ENCODE measurements at places on chromosomes 12 and 14. TPM values are rescaled to one million over a fixed set of nuclear protein-coding genes. Genes with fewer than 3 reads are reported as not detected.

DNA sequence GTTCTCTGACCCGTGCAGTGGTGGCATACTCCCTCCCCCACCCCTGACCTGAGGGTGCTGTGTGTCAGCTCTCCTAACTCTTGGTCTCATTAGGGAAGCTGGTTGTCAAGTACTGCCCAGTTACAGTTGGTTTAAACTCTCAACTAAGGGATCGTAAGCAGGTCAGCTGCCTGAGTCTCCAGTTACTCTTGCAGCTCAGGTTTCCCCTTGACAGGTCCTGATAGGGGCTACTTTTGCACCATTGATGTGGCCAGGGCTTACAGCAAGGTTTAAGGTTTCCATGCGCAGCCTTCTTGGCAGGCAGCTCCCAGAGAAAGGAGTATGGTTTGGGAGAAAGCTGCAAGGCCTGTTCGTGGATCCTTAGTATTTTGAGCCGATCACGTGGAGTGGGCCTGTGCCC, 74.5 kb downstream of the ETV6 start:
- H3K27ac ChIP-seq = peak overlapping the region; percentile 71
- no peaks in the 10 kb centered on the region for H3K36me3 ChIP-seq
- no peaks in the 10 kb centered on the region for H3K27me3 ChIP-seq
- no peak for DNase-seq
- H3K4me1 ChIP-seq = peaks cover 78% of the 10 kb centered on the region
- H3K4me3 ChIP-seq = no peak overlapping the region

DNA sequence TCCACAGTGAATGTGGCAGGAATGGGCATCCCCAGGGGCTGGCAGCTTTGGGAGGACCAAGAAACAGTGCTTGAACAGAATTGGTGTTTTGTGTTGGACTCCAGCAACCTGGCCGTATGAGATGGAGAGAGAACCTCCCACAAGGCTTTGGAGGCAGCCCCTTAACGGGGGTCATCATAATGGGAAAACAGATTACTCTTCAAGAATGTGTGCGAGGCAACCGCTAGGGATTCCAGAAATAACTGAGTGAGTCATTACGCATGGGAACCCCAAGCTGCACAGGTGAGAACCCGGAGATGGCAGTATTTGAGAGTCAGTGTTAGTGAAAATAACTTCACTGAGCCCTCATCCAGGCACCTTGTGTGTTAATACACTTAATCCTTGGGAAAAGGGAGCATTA, 567.8 kb upstream of the TBX3 start:
- no peaks in the 10 kb centered on the region for H3K27me3 ChIP-seq
- DNase-seq = no peak

DNA sequence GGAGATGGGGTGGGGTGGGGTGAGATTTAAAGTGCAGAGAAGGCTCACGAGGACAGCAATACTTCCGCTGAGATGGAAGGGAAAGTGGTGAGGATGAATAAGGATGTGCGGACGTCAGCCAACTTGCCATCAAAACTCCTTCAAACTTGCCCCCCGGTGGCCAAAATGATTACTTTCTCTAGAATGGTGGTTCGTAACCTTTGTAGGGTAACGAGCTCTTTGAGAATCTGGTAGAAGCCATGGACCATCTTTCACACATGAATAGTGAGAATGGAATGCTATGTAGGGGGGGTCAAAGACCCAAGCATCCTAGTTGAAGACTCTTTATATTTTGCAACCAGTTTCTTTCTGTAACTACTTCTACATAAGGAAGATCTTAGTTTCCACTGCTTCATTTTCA, 245.9 kb upstream of the DDHD1 start:
- no peak overlapping the region for H3K4me3 ChIP-seq
- no peak overlapping the region for H3K27ac ChIP-seq
- no peaks in the 10 kb centered on the region for H3K4me1 ChIP-seq
- no peaks in the 10 kb centered on the region for H3K27me3 ChIP-seq
- no peak for DNase-seq

DNA sequence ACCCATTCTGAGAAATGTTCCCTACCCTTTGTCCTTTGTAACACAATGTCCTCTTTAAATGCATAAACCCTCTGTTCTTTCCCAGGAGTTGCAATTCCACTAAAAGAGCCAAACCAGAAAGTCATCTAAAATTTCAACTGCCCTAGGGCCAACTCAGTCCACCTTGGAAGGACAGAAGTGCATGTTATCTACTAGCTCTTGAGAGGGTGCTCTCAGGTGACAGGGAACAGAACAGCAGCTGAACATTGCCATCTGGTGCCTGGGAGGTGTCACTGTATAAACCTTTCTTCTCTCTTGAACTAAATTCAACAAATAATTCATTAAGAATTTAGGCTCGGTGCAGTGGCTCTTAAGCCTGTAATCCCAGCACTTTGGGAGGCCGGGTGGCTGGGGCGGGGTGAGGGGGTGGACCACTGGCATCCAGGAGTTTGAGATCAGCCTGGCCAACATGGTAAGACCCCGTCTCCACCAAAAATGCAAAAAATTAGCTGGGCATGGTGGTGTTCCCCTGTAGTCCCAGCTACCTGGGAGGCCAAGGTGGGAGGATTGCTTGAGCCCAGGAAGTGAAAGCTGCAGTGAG, 10.3 kb upstream of the FERMT2 start:
- no peaks in the 10 kb centered on the region for H3K27me3 ChIP-seq
- no peak overlapping the region for H3K4me3 ChIP-seq
- DNase-seq = no peak
- H3K4me1 ChIP-seq = peaks cover 21% of the 10 kb centered on the region

DNA sequence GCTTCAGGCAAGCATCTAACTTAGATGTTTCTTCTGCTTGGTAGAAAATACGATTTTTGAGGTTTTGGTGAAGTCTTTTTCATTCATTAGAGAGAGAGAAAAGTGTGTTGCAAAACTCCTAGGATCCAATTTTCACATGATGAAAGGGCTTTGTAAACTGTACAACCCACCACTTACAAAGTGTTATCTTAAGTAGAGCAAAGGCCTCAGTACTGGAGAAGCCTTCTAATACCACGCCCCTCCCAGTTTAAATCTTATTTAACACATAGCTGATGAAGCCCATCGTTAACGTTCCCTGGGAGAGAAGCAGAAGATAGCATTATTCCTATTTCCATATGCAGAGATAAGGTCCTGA, 869 bp downstream of the APOLD1 start:
- H3K4me1 ChIP-seq = peaks cover 32% of the 10 kb centered on the region
- peak overlapping the region; percentile 94 for H3K27ac ChIP-seq
- H3K36me3 ChIP-seq = no peaks in the 10 kb centered on the region
- no peak for DNase-seq

GRCh38 chr12:110563702-110564470, 19.2 kb downstream of the PPTC7 start:
- no peak for DNase-seq
- no peaks in the 10 kb centered on the region for H3K36me3 ChIP-seq
- H3K4me1 ChIP-seq = peaks cover 60% of the 10 kb centered on the region
- no peaks in the 10 kb centered on the region for H3K27me3 ChIP-seq
- no peak overlapping the region for H3K4me3 ChIP-seq

GRCh38 chr12:116284396-116284795, 6.9 kb upstream of the MED13L start:
- no peaks in the 10 kb centered on the region for H3K27me3 ChIP-seq
- H3K36me3 ChIP-seq = no peaks in the 10 kb centered on the region
- no peak for DNase-seq
- no peak overlapping the region for H3K4me3 ChIP-seq
- no peak overlapping the region for H3K27ac ChIP-seq

GRCh38 chr12:109871668-109872314, 8.6 kb downstream of the GLTP start:
- H3K27ac ChIP-seq = no peak overlapping the region
- no peaks in the 10 kb centered on the region for H3K27me3 ChIP-seq
- H3K4me1 ChIP-seq = peaks cover 6% of the 10 kb centered on the region
- H3K4me3 ChIP-seq = no peak overlapping the region

- no peak overlapping the region for H3K4me3 ChIP-seq
- H3K4me1 ChIP-seq = no peaks in the 10 kb centered on the region
- no peaks in the 10 kb centered on the region for H3K27me3 ChIP-seq
These were observed 249.8 kb upstream of the GARIN2 start for GRCh38 chr14:66939409-66939808.

RGS6 gene
- 0.83 TPM for total RNA-seq

LRP1-AS gene
- not detected for total RNA-seq

TAS2R46 gene
- not detected for total RNA-seq

FAM161B gene
- 4.3 TPM for total RNA-seq

GYS2 gene
- not detected for total RNA-seq

Measured in esophagus muscularis mucosa (tissue), 4 donors.